ENCODE measurements at places on chromosomes 3 and 15.

DNA sequence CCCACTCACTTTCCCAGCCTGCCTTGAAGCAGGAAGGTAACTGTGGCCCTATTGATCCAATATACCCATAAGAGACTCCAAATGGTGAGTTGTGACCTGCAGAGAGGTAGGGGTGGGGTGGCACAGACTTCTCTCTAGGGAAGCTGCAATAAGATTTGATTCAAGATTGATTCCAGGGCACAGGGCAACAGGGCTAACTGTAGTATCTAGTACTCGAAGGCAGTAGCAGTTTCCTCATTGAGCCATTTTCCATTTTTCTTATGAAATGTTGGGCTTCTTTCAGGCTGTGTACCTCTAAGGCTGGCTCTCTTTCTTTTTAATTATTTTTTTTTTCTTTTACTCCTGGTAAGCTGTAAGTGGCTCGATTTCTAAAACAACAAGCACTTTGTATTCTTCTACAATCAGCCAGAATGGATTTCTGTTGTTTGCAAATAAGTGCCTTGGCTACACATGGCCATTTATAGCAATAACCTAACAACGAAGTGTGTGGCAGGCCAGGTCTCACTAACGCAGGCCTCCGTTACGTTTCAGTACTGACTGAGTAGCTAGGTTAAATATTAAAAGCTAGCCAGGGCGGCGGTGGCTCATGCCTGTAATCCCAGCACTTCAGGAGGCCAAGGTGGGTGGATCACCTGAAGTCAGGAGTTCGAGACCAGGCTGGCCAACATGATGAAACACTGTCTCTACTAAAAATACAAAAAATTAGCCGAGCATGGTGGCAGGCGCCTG, 19.3 kb downstream of the CCDC12 start:
- no peak overlapping the region for H3K4me3 ChIP-seq

DNA sequence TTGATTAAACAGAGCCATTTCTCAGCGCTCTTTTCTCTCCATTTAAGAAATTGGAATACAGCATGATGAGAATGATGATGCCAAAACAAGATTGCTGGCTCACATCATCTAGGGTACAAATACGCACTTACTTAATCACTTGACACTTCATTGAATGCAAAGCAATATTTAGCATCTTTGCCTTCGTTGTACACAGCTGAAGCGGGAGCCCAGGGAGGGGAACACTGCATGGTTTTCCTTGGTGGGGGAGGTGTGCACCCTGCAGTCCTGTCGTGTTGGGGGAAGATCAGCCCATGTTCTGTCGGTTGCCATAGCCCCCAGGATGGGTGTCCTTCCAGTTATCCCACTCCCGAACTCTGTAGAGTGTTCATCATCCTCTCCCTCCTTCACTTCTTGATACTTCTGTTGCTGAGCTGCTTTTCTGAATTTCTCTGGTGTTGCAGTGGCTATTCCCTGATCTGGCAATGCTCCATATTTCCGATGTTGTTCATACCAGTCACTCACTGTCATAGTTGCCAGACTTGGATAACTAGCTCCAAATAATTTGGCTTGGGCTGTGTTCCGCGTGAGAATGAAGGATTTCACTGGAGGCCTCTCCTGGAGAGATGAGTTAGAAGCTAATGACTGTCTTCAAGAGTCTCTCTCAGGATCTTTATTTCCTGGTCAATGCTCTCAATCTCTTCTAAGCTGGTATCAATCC, 50.1 kb upstream of the DYNC1LI1 start:
- H3K4me1 ChIP-seq = no peaks in the 10 kb centered on the region
- DNase-seq = no peak
- H3K27me3 ChIP-seq = no peaks in the 10 kb centered on the region

DNA sequence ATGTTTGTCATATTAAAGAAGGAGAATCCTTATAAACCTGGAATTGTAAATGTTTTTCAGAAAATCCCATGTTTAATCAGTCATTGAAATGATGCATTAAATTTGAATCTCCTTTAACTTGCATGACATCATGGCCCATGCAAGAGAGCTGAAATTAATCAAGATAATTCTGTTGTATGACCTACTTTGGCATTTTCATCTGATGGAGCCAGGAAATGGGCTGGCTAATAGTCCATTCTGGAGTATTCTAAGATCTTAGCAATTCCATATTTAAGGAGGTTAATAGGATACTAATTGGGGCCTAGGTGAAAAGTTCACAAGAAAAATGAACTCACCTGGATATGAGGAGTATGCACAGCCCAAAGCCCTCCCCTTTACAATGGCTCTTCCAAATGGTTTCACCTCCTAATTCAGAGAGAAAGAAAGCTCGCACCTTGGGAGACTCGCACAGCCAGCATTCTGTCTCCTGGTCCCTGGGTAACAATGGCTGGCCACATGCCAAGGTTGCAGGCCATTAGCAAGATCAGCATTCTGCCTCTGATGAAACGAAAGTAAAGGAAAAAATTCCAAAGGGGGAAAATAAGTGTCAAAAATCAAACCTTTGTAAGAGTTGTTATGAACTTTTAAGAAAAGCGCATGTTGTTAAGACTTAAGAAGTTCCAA, 786.4 kb downstream of the MCTP2 start:
- H3K27ac ChIP-seq = no peak overlapping the region
- H3K4me3 ChIP-seq = no peak overlapping the region
- no peaks in the 10 kb centered on the region for H3K36me3 ChIP-seq
- peaks cover 15% of the 10 kb centered on the region for H3K4me1 ChIP-seq

- H3K27me3 ChIP-seq = no peaks in the 10 kb centered on the region
- no peak overlapping the region for H3K4me3 ChIP-seq
- H3K27ac ChIP-seq = no peak overlapping the region
- DNase-seq = no peak
- no peaks in the 10 kb centered on the region for H3K36me3 ChIP-seq
- no peaks in the 10 kb centered on the region for H3K4me1 ChIP-seq
Observed at GRCh38 chr15:56053046-56053400, 59.6 kb upstream of the NEDD4 start.

GRCh38 chr3:164673738-164674137, 404.6 kb downstream of the SI start:
- no peaks in the 10 kb centered on the region for H3K27me3 ChIP-seq
- DNase-seq = no peak
- H3K4me1 ChIP-seq = no peaks in the 10 kb centered on the region
- no peak overlapping the region for H3K27ac ChIP-seq
- no peaks in the 10 kb centered on the region for H3K36me3 ChIP-seq
- no peak overlapping the region for H3K4me3 ChIP-seq

DNA sequence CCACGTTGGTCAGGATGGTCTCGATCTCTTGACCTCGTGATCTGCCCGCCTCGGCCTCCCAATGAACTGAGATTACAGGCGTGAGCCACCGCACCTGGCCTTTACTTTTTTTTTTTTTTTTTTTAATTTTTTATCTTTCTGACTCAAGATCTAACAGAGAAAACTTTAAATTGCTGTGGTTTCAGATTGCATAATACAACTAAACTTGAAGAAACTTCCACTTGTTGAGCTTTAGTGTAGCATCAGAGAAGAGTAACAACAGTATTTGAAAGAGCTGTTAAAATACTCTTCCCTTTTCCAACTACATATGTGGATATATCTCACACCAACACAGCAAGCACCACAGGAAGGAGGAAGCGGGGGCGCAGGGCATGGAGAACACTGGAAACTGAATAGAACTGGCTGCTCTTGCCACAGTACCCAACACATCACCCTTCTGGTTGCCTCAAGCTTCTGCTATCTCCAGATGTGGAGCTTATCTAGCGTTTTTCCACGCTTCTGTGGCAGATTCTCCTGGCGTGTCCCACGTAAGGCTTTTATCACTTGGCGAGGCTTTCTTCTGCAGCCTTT, 45.4 kb downstream of the MAP6D1 start:
- H3K4me3 ChIP-seq = no peak overlapping the region
- no peaks in the 10 kb centered on the region for H3K27me3 ChIP-seq
- H3K27ac ChIP-seq = no peak overlapping the region

- no peaks in the 10 kb centered on the region for H3K4me1 ChIP-seq
- DNase-seq = no peak
- H3K4me3 ChIP-seq = no peak overlapping the region
- no peaks in the 10 kb centered on the region for H3K27me3 ChIP-seq
- H3K27ac ChIP-seq = no peak overlapping the region
Observed at GRCh38 chr3:59978979-59979378, 929.2 kb upstream of the CFAP20DC start.

- peaks cover 11% of the 10 kb centered on the region for H3K4me1 ChIP-seq
- no peaks in the 10 kb centered on the region for H3K36me3 ChIP-seq
- DNase-seq = no peak
- no peak overlapping the region for H3K27ac ChIP-seq
Observed at GRCh38 chr3:57983734-57984518, 24.3 kb upstream of the FLNB start.

DNA sequence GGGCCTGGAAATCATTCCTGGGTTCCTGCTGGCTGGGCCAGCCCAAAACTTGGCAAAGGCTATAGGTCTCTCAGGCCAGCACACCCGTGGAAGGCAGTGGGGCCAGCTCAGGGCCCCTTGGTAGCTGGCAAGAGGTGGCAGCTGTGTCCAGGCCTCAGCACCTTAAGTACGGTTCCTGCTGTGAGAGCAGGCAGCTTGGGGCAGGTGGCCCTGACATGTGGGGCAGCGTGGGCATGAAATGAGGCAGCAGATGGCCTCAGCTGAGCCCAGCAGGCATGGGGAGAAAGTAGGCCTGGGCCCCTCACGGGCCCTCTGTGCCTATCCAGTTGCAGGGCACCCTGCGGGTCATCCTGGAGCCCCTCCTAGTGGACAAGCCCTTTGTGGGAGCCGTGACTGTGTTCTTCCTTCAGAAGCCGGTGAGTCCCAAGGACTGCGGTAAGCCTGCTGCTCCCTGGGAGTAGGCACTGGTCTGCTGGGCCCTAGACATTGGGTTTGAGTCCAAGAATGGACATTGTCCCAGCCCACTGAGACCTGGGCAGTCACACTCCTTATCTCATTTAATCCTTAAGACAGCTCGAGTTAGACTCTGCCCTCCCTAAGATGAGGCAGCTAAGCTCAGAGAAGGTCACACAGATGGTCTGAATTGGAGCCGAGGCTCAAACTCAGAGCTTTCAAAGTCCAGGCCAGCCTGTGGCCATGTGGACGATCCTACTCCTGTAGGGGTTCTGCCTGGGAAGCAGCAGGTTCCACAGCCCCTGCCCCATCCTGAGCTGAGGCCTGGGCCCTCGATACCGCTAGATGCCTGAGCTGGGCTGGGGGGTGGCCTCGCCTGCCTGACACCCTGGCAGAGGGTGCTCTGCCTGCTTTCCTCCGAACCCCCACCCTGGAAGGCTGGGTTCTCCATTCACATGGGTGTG, 25.5 kb downstream of the ESYT3 start:
- no peak overlapping the region for H3K27ac ChIP-seq
- H3K36me3 ChIP-seq = no peaks in the 10 kb centered on the region
- H3K4me1 ChIP-seq = no peaks in the 10 kb centered on the region
- no peaks in the 10 kb centered on the region for H3K27me3 ChIP-seq
- H3K4me3 ChIP-seq = no peak overlapping the region

DNA sequence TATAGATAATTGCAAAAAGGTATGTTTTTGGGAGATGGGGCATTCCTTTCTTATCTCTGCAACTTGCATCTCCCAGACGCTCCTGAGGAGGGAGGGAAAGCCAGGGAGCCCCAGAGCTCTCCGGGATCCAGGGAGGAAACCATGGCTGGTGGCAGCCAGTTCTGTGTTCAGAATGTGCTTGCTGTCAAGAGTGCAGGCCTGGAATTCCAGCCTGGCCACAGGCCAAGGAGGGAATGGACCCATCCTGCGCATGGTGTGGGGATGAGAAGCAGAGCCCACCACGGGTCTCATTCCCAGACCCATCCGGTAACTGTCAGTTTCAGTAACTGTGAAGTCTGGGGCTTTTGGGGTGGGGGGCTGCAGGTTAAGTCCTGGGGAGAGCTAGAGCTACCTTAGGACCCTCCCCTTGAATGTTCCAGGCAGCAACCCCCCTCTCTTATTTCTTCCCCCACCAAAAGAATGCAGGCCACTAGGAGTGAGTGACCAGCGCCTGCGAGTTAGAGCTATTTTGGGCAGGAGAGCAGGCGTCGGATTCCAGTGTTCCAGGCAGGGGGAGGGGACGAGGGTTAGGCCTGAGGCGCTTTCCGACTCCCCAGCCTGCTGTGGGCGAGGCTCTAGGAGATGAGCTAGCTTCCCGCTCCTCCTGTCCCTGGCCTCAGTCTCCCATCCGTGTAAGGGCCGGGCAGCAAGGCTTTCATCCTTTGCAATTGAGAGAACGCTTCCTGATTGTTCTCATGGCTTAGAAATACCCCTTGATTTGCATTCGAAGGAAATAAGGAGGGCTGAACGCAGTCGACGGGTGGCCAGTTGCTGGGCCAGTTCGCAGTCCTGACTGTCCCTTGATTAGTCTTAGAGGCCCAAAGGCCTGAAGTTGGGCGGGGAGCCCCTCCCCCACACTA, 781 bp upstream of the DAG1 start:
- H3K4me3 ChIP-seq = peak overlapping the region; percentile 85
- peak; percentile 38 for DNase-seq
- H3K27ac ChIP-seq = peak overlapping the region; percentile 94
- H3K4me1 ChIP-seq = peaks cover 33% of the 10 kb centered on the region
- no peaks in the 10 kb centered on the region for H3K36me3 ChIP-seq
- H3K27me3 ChIP-seq = no peaks in the 10 kb centered on the region

- no peaks in the 10 kb centered on the region for H3K27me3 ChIP-seq
- DNase-seq = no peak
- H3K4me3 ChIP-seq = no peak overlapping the region
- no peaks in the 10 kb centered on the region for H3K4me1 ChIP-seq
- H3K27ac ChIP-seq = no peak overlapping the region
- no peaks in the 10 kb centered on the region for H3K36me3 ChIP-seq
Observed at GRCh38 chr15:42104095-42104891, 9.9 kb upstream of the PLA2G4D start.

GRCh38 chr15:69939513-69940440, 157.9 kb downstream of the TLE3 start:
- H3K4me3 ChIP-seq = no peak overlapping the region
- no peaks in the 10 kb centered on the region for H3K36me3 ChIP-seq
- H3K27ac ChIP-seq = no peak overlapping the region
- DNase-seq = no peak
- H3K27me3 ChIP-seq = no peaks in the 10 kb centered on the region

- no peaks in the 10 kb centered on the region for H3K4me1 ChIP-seq
- H3K4me3 ChIP-seq = no peak overlapping the region
- DNase-seq = no peak
- H3K27ac ChIP-seq = peak overlapping the region; percentile 33
Observed at GRCh38 chr3:52088445-52089367, 32.3 kb upstream of the DUSP7 start.

GRCh38 chr3:196081002-196081833, 672 bp downstream of the TFRC start:
- peak overlapping the region; percentile 80 for H3K4me3 ChIP-seq
- no peaks in the 10 kb centered on the region for H3K36me3 ChIP-seq
- no peaks in the 10 kb centered on the region for H3K27me3 ChIP-seq
- peak overlapping the region; percentile 97 for H3K27ac ChIP-seq
- DNase-seq = no peak
- peaks cover 25% of the 10 kb centered on the region for H3K4me1 ChIP-seq

- H3K4me3 ChIP-seq = peak overlapping the region; percentile 38
- H3K27me3 ChIP-seq = no peaks in the 10 kb centered on the region
Observed at GRCh38 chr3:33659856-33660434, 58.1 kb downstream of the CLASP2 start.

GRCh38 chr3:76134166-76134565, 348.8 kb upstream of the ZNF717 start:
- H3K27me3 ChIP-seq = no peaks in the 10 kb centered on the region
- no peaks in the 10 kb centered on the region for H3K4me1 ChIP-seq
- H3K27ac ChIP-seq = no peak overlapping the region
- H3K4me3 ChIP-seq = no peak overlapping the region
- no peaks in the 10 kb centered on the region for H3K36me3 ChIP-seq

Data from tibial nerve (tissue), 4 donors.